ENCODE measurements at places on chromosomes 11 and 22. TPM values are rescaled to one million over a fixed set of nuclear protein-coding genes. Genes with fewer than 3 reads are reported as not detected.

DNA sequence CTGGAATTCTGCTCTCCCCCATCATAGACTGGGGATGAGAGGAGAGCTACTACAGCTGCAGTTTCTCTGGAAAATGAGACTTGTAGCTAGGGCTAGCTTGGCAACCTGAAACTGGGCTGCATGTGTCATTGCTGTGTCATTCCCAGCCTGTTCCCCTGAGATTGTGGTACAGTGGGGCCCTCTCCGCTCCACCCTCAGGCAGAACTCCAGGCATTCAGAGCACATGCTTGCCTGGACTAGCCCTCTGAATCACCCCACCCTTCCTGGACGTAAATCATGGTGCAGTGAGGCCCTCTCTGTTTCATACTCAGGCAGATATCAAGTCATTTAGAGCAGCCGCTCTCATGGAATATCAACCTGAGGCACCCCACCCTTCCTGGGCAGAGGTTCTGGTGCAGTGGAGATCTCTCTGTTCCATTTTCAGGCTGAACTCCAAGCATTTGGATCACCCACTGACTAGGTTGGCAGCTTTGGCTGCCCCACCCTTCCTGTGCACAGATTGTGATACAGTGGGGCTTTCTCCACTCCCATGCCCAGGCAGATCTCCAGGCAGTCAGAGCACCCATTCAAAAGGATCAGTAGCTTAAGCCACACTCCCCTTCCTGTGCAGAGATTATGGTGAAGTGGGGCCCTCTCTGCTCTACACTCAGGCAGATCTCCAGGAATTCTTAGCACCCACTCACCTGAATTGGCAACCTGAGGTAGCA is 274.4 kb downstream of the C11orf87 start:
- DNase-seq: no peak
- no peaks in the 10 kb centered on the region for H3K4me1 ChIP-seq
- H3K27ac ChIP-seq: no peak overlapping the region
- no peaks in the 10 kb centered on the region for H3K36me3 ChIP-seq
- no peak overlapping the region for H3K4me3 ChIP-seq

MS4A3 gene
- not detected for total RNA-seq

ZP1 gene
- not detected for total RNA-seq

DNA sequence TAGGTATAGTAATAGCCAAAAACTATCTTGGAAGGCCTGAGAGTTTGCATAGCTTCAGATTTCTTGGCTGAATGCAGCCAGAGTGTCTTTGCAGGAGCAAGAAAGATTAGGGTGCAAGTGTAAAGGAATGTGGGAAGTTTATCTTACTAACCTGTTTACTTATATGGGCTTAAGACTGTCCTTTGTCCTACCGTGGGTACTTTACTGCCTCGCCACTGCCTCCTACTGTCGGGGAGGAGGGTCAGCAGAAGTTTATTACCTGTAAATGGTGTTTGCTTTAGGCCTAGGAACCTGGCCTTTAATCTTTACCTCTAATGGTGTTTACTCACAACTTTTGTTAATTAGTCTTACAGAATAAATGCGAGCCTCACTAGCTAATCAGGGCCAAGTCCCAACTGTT is 633.8 kb downstream of the DLG2 start:
- no peak overlapping the region for H3K27ac ChIP-seq
- no peaks in the 10 kb centered on the region for H3K4me1 ChIP-seq
- H3K36me3 ChIP-seq: no peaks in the 10 kb centered on the region
- no peak for DNase-seq

MIAT gene
- 45.6 TPM for total RNA-seq

OR4C46 gene
- not detected for total RNA-seq

DNA sequence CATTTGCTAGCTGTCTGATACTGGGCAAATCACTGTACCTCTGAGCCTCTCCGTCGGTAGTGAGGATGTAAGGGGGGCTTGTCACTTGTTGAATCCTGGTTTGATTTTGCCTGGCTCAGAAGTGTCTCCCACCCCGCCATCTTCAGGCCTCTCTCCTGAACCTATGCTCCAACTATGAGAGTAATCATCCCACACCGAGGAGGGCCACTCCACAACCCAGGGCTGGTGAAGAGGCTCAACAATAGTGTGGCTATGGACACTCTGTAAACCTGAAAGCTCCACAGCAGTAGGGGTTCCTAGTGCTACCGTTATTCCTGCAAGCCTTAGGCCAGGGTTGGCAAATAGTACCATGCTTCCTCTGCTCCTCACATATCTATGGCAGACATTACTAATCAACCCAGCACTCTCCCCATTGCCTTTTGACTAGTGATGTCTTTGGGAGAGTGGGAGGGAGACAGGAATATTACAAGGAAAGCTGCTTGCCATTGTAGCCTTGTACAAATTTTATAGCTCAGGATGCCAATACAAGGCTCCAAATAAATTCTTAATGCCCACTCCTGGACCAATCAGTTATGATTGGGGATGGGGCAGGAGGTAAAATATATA is 134.0 kb upstream of the TEAD1 start:
- H3K4me1 ChIP-seq: no peaks in the 10 kb centered on the region
- no peak overlapping the region for H3K4me3 ChIP-seq
- no peaks in the 10 kb centered on the region for H3K36me3 ChIP-seq
- peak overlapping the region; percentile 55 for H3K27ac ChIP-seq
- H3K27me3 ChIP-seq: no peaks in the 10 kb centered on the region
- no peak for DNase-seq

GRCh38 chr11:70498171-70498571 is 99.8 kb downstream of the CTTN start:
- no peaks in the 10 kb centered on the region for H3K27me3 ChIP-seq
- DNase-seq: no peak
- no peaks in the 10 kb centered on the region for H3K36me3 ChIP-seq
- no peak overlapping the region for H3K4me3 ChIP-seq
- H3K27ac ChIP-seq: no peak overlapping the region

GRCh38 chr11:27081056-27081455 is 40.4 kb downstream of the BBOX1 start:
- no peaks in the 10 kb centered on the region for H3K36me3 ChIP-seq
- no peak overlapping the region for H3K4me3 ChIP-seq
- H3K4me1 ChIP-seq: peaks cover 15% of the 10 kb centered on the region
- no peaks in the 10 kb centered on the region for H3K27me3 ChIP-seq
- no peak for DNase-seq
- no peak overlapping the region for H3K27ac ChIP-seq

- H3K27ac ChIP-seq: no peak overlapping the region
- H3K4me3 ChIP-seq: no peak overlapping the region
- no peaks in the 10 kb centered on the region for H3K27me3 ChIP-seq
- H3K4me1 ChIP-seq: peaks cover 11% of the 10 kb centered on the region
Observed at GRCh38 chr22:42697542-42698013, 23.1 kb downstream of the A4GALT start.

DNA sequence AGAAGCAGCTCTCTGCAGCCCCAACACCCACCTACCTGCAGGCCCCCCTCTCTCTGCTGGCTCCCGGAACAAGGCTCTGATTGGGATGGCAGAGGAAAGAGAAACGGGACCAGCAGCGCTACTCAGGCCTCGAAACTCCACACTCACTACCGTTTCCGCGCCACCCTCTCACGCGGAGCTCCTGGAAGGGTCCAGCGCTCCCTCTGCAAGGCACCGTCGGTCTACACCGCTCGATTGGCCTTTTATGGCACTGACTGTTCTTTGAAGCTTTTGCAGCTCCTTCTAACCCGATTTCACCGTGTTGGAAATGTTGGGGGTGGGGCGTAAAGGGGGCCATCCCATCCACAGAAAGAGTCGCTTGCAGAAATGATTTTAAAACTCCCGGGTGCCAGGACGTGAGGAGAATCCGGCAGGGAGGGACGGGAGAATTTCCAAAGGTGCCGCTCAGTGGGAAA is 323 bp upstream of the PANX1 start:
- H3K36me3 ChIP-seq: no peaks in the 10 kb centered on the region
- H3K4me1 ChIP-seq: peaks cover 18% of the 10 kb centered on the region
- no peak overlapping the region for H3K4me3 ChIP-seq
- no peaks in the 10 kb centered on the region for H3K27me3 ChIP-seq
- no peak for DNase-seq

Data from neural crest cell (in vitro differentiated cells).